ENCODE measurements at places on chromosomes 11 and 22. TPM values are rescaled to one million over a fixed set of nuclear protein-coding genes. Genes with fewer than 3 reads are reported as not detected.

KIRREL3 gene
- not detected for total RNA-seq

GRIK4 gene
- total RNA-seq: not detected

OR8D1 gene
- not detected for total RNA-seq

AGBL2 gene
- total RNA-seq: 0.95 TPM

TCN1 gene
- not detected for total RNA-seq

PKP3 gene
- 5.9 TPM for total RNA-seq

TRPM5 gene
- not detected for total RNA-seq

HBD gene
- not detected for total RNA-seq

ZNF280B gene
- total RNA-seq: not detected

OR10D3 gene
- total RNA-seq: not detected

RAG2 gene
- not detected for total RNA-seq

OR51E2 gene
- total RNA-seq: not detected

OSM gene
- total RNA-seq: 27.1 TPM

HOATZ gene
- not detected for total RNA-seq

GLYATL1 gene
- total RNA-seq: not detected

CASP5 gene
- 4.0 TPM for total RNA-seq

BTBD18 gene
- not detected for total RNA-seq

GDPD4 gene
- not detected for total RNA-seq

LINC01488 gene
- total RNA-seq: not detected

TRPT1 gene
- 95.3 TPM for total RNA-seq

CPSF7 gene
- total RNA-seq: 69.7 TPM

VPREB1 gene
- not detected for total RNA-seq

All from thoracic aorta (tissue), 2 donors.